Stimulated activated CD8-positive, alpha-beta memory T cell treated with anti-CD3 and anti-CD28 coated beads, Interleukin-7, amount 100 ng/mL, for 48 hours (primary cell): ENCODE measurements at places on chromosomes 2 and 18.
A peak's percentile ranks its signal among the peaks of the same experiment; 100 is the strongest.

DNA sequence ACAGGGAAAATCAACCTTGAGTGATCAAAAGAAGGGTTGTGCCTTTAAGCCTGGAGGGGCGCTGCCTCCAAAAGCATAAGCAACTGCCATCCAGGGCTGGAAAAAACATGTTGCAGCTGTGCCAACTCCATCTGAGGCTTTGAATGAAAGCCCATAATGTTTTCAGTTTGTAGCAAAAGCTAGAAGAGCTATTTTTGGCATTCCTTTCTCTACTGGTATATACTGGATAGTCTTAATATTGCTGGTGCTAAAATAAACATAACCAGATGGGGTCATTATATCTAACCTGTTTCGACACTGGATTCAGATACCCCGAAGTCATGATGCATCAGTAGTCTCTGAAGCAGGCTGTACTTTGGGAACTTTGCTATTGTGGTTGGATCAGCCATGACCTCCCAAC lies 25.1 kb downstream of the ANXA4 start:
- DNase-seq: no peak

DNA sequence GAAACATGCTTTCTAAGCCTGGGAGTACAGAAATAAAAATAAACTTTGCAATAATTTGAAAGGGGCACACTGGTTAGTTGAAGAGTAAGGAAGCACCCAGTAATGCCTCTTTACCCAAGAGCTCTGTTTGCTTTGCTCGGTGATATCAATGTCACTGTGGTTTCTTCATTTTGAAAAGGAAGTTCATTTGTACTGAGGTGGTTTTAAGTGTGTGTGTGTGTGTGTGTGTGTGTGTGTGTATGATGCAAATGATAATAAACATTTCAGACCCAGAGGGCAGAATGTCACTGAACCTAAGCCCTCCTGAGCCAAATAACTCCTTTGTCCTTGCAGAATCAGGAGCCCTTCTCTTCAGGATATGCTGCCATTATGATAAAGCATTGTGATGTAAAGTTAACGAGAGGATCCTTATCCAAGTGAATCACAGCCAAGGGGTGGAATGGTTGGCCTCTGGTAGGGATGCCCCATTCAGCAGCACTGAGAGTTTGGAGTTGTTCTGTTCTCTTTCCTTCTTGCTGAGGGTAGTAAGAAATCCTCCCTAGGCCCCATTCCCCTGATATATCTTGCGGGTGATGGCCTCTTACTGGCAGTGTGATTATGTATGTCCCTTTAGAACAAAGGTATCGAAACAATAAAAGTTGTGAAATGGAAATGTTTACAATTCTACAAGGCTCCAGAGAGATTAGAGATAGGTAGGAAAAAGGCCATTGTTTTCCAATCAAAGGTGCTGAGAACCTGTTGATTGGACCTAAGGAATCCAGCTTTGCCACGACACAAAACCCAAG lies 7.6 kb downstream of the ITGA6 start:
- DNase-seq: no peak

- DNase-seq: no peak
These were observed 96.9 kb upstream of the GLS start for GRCh38 chr2:190783513-190784263.

DNA sequence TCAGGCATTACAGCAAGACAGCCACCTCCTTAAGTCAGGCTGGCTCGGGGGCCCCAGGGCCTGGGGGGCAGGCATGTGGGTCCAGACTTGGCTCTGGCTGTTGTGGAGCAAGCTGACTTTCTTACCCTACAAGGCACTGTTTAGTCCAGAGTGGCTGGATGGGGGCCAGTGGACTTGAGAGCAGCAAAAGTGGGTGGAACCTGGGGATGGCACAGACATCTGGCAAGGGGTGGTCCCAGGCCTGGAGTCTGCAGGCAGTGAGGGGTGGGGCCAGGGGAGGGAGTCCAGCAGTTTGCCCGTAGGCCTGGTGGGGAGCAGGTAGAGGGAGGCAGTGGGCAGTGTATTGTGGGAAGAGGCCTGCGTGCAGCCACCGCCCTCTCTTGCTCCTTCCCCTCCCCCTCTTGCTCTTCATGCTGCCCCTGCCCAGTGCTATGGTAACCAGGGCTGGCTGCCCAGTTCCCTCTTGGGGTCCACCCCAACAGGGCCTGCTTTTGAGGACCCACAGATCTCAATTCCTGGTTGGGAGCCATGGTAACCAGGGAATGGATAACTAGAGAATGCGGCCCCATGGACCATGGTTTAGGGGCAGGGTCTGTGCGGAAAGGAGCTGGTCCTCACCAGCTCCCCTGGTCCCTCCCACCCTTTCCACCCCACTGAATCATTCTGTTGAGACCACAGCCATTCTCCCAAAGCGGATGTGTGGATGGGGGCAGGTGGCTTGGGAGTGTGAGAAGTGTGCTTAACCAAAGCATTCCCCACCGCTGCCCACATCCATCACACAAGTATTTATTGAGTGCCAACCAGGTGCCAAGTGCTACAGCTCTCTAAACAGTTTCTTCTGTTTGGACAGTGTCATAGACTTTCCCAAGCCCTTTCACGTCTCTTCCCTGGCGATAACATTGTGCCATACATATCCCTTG lies 19.3 kb downstream of the SPEG start:
- DNase-seq: no peak

GRCh38 chr18:34993289-34993688 lies 47.9 kb upstream of the MAPRE2 start:
- no peak for DNase-seq

DNA sequence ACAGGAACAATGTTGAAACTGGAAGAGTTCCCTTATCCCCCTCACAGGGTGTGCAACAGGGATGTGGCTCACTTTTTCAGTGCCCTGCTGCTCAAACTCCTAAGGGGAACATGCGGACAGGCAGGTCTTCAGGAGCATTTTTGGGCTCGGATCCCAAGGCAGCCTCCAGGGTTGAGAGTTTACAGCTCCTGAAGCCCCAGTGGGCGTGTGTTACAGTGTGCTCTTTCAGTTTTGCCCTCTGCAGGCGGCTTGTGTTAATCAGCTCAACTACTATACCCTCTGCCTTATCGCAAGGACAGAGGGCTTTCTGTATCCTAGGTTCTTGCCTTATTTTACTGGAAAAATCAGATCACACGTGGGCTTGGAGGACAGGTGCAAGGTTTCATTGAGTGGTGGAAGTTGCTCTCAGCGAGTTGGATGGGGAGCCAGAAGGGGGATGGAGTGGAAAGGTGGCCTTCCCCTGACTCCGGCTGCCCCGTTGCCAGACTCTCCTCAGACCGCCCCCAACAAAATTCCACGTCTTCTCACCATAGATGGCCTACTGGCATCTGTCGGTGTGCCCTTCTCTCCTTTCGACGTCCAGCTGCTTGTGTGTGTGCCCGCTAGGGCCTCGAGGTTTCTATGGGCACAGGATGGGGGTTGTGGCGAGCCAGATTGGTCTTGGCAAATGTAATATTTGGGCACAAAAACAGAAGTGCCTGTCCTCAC lies 541.9 kb downstream of the TMX3 start:
- DNase-seq: no peak

DNA sequence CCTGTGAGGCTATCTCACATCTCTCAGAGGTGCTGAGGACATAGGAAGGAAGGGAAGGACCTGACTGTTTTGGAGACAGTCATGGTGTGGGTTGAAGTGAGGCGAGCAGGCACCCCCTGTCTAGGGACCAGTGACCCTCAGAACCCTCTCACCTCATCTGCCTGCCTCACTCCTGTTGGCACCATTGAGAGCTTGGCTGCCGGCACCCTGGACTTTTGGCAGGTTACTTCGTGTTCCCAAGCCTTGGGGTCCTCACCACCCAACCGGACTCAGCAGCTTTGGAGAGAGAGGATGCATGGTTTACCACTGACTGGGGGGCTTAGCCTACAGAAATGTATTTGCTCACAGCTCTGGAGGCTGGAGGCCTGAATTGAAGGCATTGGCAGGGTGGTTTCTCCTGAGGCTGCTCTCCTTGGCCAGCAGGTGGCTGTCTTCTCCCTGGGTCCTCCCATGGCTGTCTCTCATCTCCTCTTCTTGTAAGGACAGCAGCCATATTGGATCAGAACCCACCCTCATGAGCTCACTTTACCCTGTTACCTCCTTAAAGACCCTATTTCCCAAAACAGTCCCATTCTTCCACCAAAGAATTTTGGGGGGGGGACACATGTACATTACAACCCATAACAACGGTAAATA lies 142.0 kb downstream of the TSN start:
- DNase-seq: no peak

DNA sequence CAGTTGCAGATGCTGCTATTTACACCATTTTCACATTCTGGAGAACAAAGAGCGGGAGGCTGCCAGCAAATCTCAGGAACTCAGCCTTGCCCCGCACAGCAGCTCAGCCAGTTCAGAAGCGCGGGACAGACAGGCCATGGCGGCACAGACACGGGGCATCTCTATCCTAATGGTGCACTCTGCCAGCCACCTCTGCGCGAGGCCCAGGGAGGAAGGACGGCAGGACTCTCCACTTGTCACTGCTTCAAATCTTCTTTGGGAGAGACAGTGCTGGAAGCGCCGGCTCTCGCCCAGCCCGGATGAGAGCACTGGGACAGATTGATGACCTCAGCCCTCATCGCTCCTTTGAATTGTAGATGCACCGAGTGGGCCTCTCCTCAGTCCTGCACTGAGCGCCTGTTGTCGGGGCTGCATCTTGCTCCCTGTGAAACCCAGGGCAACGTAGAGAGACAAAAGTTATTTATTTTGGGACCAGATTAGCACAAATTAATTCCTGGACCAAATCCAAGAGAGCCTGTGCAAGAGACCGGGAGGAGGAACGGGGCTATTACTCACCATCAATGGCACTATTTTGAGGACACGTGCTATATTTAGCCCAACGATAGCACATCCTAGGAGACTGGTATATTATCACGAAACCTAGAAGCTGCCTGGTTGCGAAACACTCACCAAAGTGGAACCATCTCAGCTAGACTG lies 211.4 kb upstream of the SMIM21 start:
- no peak for DNase-seq

DNA sequence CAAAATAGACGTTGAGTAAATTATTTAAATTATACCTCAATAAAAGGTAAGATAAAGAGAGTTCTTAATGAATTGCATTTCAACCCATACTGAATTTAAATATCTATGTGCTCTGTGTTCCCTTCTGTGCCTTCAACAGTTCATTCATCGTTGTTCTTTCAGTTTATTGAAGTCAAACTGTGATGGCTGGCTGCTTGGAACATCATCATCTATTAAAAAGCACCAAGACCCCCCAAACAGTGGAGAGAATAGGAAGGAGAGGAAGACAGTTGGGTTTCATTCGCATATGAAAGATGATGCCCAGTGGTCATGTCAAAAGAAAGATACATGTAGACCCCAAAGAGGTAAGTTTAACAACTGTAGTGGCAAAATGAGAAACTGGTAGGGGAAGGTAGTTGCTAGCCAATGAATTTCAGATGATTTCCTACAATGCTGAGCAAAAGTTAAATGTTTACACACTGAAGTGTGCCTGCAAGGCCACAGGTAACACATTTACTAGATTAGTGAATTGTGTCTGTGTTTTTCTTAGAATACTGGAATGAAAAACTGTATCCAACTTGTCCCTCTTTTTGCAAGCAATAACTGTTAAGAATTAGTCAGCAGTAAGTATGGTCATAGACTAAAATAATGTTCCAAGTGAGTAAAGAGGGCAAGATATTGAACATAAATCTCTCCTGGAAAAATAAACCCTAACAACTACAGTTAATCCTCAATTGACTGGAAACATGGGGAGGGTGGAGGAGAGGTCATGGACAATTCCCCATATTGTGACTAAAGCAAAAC lies 331.3 kb downstream of the KIAA1328 start:
- DNase-seq: no peak

- no peak for DNase-seq
These were observed 49.8 kb downstream of the QPCT start for GRCh38 chr2:37394263-37394662.

DNA sequence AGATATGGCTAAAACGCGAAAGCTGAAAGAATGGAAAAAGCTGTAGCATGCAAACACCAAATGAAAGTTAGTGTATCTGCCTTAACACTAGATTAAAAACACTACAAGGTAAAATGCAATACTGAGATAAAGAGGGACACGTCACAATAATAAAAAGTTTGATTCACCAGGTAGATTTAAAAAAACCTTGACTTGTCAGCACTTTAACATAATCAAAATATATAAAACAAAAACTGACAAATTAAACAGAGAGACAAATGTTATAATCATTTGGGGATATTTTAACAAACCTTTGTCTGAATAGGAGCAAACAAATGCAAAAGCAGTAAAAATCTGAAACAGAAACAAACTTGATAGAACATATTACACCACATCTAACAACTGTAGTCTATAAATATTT lies 18.3 kb downstream of the TLK1 start:
- DNase-seq: no peak

- DNase-seq: no peak
These were observed 23.3 kb upstream of the IL1RN start for GRCh38 chr2:113104054-113104611.

DNA sequence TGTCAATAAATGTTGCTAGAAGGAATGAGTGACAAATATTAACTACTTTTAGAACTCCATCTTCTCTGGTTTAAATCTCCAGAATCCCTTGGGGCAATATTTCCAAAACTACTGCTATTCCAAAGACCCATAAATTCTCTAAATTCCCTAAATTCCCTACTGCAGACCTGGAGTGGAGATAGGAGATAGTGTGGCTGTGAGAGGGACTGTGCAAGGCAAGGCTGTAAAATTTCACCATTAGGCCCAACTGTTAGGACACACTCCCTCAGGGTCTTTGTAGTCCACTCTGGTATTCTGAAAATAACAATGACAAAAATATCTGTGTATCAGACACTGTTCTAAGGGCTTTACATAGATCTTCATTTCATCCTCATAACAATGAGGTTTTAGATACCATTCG lies 67.9 kb downstream of the MYL12B start:
- DNase-seq: no peak

GRCh38 chr2:168964251-168964807 lies 63.2 kb downstream of the G6PC2 start:
- DNase-seq: no peak

DNA sequence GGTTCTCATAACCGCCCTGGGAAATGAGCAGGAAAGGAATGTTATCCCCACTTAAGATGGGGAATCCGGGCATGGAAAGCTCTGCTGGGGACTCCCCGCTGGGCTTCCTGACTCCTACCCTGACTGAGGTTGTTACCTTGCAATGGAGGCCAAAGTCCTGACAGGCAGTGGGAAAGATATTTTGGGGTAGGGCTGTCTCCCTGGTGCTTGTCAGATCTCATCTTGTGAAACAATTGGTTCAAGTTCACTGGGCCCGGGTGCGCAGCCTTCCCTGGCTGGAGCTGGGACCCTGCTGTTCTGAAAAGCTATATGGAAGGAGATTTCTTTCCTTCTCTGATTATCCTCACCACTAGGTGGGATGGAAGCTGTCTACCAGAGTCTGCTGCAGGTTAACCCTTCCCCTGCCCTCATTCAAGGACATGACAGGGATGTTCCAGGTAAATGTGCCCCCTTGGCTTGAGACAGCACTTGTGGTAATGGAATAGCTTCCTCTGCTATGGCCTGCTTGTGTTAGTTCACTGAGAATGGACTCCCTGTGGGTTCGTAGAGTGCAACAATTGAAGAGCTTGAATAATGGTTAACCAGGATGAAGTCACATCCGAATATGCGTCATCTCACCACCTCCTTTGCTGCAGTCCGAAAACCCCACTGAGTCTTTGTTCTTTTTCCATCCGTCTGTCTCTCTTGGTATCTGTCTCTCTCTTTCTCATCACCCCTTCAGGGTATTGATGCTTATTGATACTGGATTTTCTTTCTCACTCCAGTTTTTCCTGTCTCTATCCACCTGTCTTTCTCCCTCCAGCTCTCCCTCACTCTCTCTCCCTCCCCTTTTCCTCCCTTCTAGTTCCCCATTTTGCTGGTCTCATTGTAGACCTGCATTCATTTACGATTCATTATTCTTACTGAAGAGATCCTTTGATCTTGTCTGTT lies 67.8 kb upstream of the EPAS1 start:
- DNase-seq: peak; percentile 41
